ENCODE measurements at places on chromosomes 16 and 17.

DNA sequence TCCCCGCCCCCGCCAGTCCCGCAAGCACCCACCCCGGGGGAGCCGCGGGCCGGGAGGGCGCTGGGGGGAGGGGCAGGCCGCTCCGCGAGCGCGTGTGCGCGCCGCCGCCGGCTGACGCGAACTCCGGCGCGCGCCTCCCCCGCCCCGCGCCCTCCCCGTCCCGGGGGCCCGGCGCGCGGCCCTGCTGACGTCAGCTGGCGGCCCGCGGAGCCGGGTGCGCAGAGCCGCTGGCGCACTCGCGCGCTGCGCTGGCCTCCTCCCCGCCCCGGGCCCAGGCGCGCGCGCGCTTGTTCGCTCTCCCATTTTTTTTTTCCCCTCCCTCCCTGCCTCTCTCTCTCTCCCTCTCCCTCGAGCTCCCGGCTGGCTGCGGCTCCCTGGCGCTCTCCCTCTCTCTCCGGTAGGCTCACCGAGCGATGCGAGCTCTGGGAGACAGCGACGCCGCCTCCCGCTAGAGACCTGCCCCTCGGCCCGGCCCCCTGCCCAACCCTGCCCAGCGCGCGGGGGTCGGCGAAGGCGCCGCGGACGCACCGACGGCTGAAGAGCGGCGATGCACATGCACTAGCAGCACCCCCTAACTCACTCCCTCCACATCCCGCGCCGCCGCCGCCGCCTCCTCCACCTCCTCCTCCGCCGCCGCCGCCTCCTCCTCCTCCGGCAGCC lies at the start of gene GNAO1:
Gene GNAO1, plus strand, starts transcription at position 334 of the 660 bp plus-strand sequence. CDS start 747 bp downstream, outside the sequence.
- DNase-seq, result no peak

GRCh38 chr17:9240659-9241370 lies 219.5 kb downstream of the NTN1 start:
- no peak for DNase-seq

GRCh38 chr16:65010125-65010524 lies 111.7 kb downstream of the CDH11 start:
- DNase-seq, result no peak

GRCh38 chr16:52068447-52069074 lies 478.4 kb downstream of the TOX3 start:
- no peak for DNase-seq

GRCh38 chr17:63365366-63366240 lies 80.5 kb downstream of the CYB561 start:
- no peak for DNase-seq

DNA sequence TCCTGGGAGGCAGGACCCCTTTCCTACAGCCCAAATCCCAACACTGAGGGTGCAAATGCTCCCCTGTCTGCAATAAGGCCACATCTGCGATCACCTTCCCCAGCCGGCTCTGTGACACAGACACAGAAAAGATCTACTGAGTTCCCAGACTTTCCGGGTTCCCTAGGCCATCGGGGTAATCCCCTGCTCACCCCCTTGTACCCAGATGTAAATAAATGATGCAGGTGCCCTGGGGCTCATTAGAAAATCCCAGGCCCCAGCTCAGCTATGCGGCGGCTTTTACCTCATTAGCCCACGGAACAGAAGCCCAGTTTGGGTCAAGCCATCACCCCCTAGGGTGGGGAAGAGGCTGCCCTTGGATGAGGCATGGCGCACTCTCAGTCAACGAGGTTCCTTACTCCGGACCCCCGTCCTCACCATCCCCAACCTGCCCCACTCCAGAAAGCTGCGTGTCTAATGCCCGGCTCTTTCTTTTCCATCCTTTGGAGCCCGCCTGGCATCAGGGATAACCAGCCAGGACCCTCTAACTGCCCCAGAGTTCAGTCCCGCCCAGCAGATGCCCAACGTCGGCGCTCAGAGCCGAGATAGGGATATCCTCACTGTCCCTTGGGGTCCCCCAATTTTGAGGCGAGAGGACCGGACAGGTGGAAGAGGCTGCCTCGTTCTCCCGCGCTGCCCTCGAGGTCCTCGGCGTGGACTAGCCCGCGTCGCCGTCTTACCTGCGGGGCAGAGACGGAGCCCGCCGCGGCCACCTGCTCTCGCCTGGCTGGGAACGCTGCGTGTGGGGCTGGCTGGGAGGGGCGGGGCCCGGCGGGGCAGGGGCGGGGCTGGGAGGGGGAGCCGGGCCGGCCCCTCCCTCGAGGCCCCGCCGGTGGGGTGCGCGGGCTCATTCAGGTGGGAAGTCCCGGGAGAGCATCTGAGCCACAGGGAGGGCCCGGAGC lies at the start of gene ZNF385C:
Gene ZNF385C, minus strand, starts transcription at position 783 of the 941 bp plus-strand sequence. CDS start 35,417 bp downstream, outside the sequence.
- DNase-seq, result no peak

- DNase-seq, result no peak
Measured at GRCh38 chr17:60165971-60166370, 16.2 kb downstream of the CA4 start.

DNA sequence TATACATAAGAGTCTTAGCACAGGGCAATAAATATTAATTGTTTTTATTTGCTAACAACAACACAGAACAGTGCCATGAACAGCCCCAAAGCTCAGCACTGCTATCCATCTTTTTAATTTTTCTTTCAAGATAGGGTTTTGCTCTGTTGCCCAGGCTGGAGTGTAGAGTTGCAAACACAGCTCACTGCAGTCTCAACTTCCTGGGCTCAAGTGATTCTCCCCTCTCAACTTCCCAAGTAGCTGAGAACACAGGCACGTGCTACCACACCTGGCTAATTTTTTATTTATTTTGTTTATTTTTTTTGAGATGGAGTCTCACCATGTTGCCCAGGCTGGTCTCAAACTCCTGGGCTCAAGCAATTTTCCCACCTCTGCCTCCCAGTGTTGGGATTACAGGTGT lies 47.6 kb upstream of the AKAP1 start:
- DNase-seq, result no peak

DNA sequence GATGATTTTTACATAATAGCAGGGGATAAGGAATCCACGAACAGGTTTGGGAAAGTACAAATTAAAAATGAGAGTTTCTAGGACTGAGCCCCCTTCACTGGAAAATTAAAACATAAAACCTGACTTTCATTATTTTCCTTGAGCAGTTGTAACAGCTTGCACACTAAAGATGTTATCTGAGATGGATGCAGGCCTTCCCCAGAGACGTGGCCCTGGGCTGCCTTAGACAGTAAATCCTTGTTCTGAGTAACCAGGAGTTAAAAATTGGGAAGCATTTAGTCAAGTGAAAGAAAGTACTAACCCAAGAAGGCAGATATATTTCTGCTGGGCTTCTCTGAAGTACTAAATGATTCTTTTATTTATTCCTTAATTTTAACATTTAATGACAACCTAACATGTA lies 432.2 kb upstream of the KIF2B start:
- DNase-seq, result no peak

GRCh38 chr17:43021741-43022512 lies at the start of gene VAT1:
Gene VAT1 (minus strand): TSS chr17:43022385. CDS start chr17:43022322, 63 bp downstream.
- DNase-seq, result peak; percentile 47

- peak; percentile 43 for DNase-seq
Measured at GRCh38 chr17:38982858-38983746, 15.9 kb upstream of the FBXO47 start.

DNA sequence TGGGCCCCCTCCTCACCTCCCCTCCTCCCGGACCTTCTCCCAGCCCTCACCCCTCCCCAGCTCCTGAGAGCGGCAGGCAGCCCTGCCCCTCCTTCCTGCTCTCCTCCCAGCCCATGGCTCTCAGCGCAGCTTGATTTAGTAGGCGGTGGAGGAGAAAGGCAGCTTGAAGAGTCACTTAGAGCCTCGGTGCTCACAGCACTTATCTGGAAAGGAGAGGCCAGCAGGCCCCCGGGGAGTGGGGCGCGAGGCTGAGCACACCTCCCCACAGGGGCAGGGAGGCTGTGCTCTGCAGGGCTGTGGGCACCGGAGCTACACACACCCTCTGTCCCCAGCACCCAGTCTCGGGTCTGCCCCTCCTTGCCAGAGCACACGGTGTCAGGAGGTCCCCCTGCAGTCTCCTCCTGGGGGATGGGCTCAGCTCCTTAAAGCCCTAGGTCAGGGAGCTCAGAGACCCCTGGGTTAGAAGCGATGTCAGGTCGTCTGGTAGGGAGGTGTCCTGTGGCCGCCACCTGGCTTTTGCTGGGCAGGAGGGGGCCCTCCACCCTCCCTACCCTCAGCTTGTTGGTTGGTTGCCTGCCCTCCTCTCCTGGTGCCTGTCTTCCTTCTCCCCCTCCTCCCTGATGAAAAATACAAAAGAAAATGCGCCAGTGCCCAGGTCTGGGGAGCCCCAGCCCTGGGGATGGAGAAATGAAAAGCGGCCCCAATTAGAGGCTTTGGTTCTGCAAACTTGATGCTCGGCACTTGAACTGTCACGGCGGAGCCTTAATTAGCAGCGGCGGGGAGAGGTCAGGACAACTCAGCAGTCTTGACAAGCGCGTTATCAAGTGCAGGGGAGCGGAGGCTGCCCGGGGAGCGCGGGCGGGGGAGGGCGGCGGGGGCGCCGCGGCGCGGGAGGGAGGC lies 151.1 kb upstream of the GSE1 start:
- no peak for DNase-seq

DNA sequence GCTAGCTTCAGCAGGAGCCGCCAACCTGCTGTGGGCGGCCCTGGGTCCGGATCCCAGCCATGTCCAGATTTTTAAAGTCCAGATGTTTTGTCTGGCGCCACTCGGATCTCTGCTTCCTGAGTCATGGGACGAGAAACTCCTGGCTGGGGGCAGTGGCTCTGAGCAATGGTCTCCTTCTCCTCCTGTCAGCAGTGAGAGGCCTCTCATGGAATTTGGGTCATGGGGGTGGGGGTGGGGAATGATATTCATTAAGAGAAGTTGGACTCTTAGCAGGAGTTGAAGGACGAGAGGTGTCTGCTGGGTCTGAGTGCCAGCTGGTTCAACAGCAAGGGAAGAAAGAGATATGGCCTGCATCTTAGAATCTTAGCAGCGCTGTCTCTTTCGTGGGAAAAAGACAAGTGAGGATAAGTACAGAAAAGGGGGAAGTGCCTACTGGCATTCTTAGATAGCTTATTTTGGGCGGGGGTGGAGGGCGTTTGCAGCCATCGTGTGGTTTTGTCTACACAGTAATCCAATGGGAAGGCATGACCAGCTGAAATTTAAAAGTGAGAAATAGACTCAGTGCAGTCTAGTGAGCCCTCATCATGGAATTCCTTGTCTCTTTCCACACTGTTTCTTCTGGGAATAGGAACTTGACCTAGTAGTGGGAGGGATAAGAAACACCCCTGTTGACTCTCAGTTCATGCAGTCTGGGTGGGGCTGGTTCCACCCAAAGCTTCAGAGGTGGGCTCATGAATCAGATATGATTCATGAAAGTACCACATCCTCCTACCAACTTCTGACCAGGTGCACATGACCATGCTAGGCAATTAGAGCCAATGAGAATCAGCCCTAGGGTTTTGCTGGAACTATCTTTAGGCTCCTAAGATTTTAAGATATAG lies 80.5 kb downstream of the MYH13 start:
- DNase-seq, result no peak

DNA sequence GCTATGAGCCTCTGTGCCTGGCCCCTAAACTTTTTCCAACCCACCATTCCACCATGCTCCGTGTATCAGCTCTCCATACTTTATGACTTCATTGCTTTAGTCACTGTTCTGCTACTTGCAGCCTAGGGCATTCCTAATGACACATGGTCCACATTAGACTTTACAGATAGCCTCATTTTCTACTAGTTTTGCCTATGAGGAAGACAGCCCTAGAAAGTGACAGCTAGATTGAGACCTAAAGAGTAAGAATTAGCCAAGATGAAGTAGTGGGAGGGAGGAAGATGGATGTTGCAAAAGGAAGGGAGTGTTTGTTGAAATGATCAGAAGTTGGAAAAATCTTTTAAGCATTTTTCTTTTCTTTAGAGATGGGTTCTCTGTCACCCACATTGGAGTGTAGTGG lies 11.0 kb downstream of the C16orf54 start:
- DNase-seq, result no peak

DNA sequence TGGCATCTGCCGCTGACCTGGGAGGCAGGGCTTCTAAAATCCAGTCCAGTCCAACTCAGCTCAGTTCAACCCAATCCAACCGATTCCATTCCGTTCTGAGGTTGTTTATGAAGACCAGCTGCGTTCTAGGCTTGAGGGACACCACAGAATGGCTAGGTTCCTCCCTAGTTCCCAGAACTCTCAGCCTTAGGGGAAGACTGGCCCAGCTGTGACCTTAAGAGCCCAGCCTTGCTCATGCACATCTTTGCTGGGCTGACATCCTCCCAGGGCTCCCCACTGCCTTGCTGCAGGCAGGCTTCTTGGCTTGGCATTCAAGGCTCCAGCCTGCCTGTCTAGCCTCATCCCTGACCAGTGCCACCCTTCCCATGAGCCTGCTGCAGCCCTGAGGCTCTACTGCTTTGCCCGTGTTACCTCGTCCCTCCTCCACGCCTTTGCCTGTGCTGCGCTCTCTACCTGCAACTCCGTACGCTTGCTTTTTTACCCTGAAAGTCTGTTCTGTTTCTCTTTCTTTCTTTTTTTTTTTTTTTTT lies 7.9 kb downstream of the SLC12A3 start:
- DNase-seq, result no peak

- no peak for DNase-seq
Measured at GRCh38 chr17:44061446-44061845, 5.0 kb downstream of the LSM12 start.

DNA sequence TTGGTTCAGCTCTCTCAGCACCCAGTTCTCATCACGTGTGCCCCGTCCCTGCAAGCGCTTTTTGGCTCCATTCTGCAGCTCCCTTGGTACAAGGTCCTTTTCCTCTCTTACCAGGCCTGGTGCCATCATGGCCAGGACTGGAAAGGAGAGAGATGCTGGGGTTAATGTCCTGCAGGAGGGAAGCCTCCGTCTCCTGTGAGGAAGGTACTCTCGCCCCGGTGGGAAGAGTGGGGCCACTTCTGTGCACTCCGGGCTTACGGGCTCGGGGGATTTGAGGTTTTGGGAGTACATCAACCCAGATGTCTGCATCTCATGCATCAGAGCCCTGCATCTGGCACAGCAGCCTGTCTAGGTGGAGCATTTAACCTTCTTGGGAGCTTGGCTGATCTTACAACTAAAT lies 10.1 kb downstream of the CTRB2 start:
- no peak for DNase-seq

- no peak for DNase-seq
Measured at GRCh38 chr17:68854452-68854851, 100.7 kb downstream of the ABCA8 start.

DNA sequence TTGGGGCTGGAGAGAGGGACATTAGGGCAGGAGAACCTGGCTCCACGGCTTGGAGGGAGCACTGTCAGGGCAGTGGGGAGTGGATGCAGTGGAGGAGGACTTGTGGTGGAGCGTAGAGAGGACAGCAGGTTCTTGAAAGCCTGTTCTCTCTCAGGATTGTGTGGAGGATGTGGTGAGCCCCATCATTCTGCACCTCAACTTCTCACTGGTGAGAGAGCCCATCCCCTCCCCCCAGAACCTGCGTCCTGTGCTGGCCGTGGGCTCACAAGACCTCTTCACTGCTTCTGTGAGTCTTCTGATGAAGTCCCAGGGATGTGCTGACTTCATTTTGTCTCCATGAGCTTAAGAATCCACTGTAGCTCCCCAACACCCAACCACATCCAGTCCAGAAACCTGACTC lies 13.5 kb downstream of the COX6A2 start:
- no peak for DNase-seq

- DNase-seq, result no peak
Measured at GRCh38 chr17:82212331-82213250, at the start of gene CCDC57. Gene CCDC57 (minus strand): TSS chr17:82212842. CDS start chr17:82201944, 10,898 bp downstream.
